ENCODE measurements at places on chromosomes 2 and 18. TPM values are rescaled to one million over a fixed set of nuclear protein-coding genes. Genes with fewer than 3 reads are reported as not detected.

- no peaks in the 10 kb centered on the region for H3K36me3 ChIP-seq
- H3K27me3 ChIP-seq, result no peaks in the 10 kb centered on the region
- no peak overlapping the region for H3K4me3 ChIP-seq
- H3K27ac ChIP-seq, result no peak overlapping the region
- no peak for DNase-seq
These were observed 59.8 kb downstream of the EPAS1 start for GRCh38 chr2:46356991-46357390.

The ELOA2 gene
- total RNA-seq, result not detected

The NRBP1 gene
- 81.1 TPM for total RNA-seq

- H3K36me3 ChIP-seq, result no peaks in the 10 kb centered on the region
- H3K27ac ChIP-seq, result no peak overlapping the region
- H3K4me1 ChIP-seq, result peaks cover 24% of the 10 kb centered on the region
- H3K27me3 ChIP-seq, result no peaks in the 10 kb centered on the region
- no peak overlapping the region for H3K4me3 ChIP-seq
These were observed 42.5 kb upstream of the MAT2A start for GRCh38 chr2:85496436-85496835.

DNA sequence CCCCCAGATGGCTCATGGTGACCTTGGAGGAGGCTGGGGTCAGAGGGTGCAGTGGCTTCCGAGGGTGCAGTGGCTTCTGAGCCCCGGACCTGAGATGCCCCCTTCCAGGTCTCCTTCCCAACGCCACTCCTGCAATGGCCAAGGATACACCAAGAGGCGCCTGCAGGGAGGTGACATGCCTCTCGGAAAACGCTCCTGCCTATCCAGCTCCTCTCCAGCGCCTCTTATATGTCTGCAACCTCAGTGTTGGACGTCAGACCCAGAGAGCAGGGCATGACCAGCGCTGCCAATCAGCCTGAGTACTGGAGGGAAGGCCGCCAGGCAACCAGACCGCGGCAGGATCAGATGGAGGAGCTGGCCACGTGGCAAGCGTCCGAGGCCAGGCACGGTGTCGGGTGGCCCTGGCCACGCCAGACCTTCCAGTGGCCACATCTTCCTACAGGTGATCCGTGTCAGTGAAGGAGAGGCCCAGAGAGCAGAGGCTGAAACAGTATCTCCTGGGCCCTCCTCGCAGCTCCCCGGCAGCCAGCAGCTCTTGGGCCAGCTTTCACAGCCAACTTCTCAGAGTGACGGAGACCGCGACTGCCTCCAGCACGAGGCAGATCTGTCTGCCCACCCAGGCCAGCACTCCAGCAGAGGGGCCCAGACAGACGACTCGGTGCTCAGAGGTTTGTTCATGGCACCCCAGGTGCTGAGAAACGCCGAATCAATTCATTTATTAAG, 199.5 kb upstream of the SALL3 start:
- no peak overlapping the region for H3K4me3 ChIP-seq
- no peak overlapping the region for H3K27ac ChIP-seq
- no peaks in the 10 kb centered on the region for H3K27me3 ChIP-seq
- H3K36me3 ChIP-seq, result no peaks in the 10 kb centered on the region

DNA sequence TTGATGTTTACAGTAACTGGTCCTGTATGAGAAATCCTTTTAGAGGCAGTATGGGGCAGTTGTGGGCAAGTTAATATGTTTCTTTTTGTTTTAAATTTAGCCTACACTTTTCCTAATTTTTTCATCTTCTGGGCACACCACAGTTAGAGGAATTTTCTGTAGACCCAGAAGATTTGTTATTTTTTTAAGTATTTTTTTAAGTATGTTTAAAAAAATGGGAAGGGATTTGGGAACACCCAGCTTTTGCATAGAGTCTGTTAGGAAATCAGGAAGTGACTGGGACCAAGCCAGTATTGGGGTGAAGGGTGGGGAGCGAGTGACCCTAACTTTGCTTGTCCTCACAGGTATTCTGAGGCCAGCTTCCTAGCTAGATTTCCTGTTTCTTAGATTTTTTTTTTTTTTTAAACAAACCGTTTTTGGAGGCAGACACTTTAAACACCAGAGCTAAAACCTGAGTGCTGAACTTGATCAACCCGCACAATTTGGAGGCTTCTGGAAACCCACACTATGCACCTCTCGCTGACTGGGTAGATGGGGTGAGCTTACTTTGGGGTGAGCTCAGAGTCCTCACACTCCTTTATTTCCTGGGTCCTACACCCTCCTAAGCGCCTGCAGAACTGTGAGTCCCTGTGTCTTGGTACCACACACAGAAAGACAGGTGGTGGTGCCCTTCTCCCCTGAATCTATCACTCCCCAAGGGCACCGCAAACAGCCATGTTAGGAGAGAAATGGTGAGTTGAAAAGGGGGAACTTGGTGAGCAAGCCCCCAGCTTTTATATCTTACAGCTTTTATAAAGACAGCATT, 5.2 kb downstream of the GATA6 start:
- no peak for DNase-seq
- peak overlapping the region; percentile 86 for H3K4me3 ChIP-seq
- no peaks in the 10 kb centered on the region for H3K27me3 ChIP-seq
- H3K27ac ChIP-seq, result peak overlapping the region; percentile 96

The TWIST2 gene
- 3.3 TPM for total RNA-seq

GRCh38 chr2:98795891-98796676, 65.2 kb upstream of the MGAT4A start:
- no peak for DNase-seq
- no peak overlapping the region for H3K27ac ChIP-seq
- H3K36me3 ChIP-seq, result no peaks in the 10 kb centered on the region
- H3K4me3 ChIP-seq, result no peak overlapping the region
- H3K4me1 ChIP-seq, result no peaks in the 10 kb centered on the region

DNA sequence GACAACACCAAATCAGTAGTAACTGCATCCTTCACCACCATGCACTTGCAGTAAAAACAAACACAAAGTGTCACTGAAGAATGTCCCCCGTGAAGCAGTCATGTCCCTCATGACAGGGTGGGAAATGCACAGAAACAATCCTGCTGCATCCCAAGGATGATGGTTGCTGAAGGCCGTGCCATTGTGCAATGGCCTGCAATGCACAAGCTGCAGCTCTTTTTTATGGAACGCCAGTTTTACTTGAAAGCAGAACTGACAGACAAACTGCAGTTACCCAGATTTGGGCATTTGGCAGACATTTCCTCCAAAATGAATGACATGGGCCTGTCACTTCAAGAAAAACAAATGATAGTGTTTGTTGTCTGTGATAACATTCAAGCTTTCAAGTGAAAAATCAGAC, 2.4 kb upstream of the CHST10 start:
- H3K27ac ChIP-seq, result no peak overlapping the region
- no peak for DNase-seq
- H3K4me1 ChIP-seq, result peaks cover 7% of the 10 kb centered on the region
- no peaks in the 10 kb centered on the region for H3K27me3 ChIP-seq
- no peaks in the 10 kb centered on the region for H3K36me3 ChIP-seq
- H3K4me3 ChIP-seq, result no peak overlapping the region

GRCh38 chr2:168660870-168661862, 141.3 kb upstream of the NOSTRIN start:
- peaks cover 7% of the 10 kb centered on the region for H3K4me1 ChIP-seq
- no peak for DNase-seq
- no peak overlapping the region for H3K4me3 ChIP-seq
- H3K27ac ChIP-seq, result no peak overlapping the region
- no peaks in the 10 kb centered on the region for H3K27me3 ChIP-seq

GRCh38 chr2:118530976-118531375, 316.5 kb downstream of the EN1 start:
- H3K36me3 ChIP-seq, result no peaks in the 10 kb centered on the region
- no peak for DNase-seq
- no peak overlapping the region for H3K4me3 ChIP-seq
- H3K27ac ChIP-seq, result no peak overlapping the region

GRCh38 chr2:241863536-241863954, 4.9 kb upstream of the PDCD1 start:
- H3K27me3 ChIP-seq, result peaks cover 19% of the 10 kb centered on the region
- no peak overlapping the region for H3K4me3 ChIP-seq
- H3K27ac ChIP-seq, result no peak overlapping the region

GRCh38 chr2:133053541-133053940, 383.5 kb upstream of the LYPD1 start:
- DNase-seq, result no peak
- H3K4me1 ChIP-seq, result no peaks in the 10 kb centered on the region
- H3K27me3 ChIP-seq, result no peaks in the 10 kb centered on the region
- no peak overlapping the region for H3K27ac ChIP-seq
- H3K4me3 ChIP-seq, result no peak overlapping the region
- no peaks in the 10 kb centered on the region for H3K36me3 ChIP-seq

DNA sequence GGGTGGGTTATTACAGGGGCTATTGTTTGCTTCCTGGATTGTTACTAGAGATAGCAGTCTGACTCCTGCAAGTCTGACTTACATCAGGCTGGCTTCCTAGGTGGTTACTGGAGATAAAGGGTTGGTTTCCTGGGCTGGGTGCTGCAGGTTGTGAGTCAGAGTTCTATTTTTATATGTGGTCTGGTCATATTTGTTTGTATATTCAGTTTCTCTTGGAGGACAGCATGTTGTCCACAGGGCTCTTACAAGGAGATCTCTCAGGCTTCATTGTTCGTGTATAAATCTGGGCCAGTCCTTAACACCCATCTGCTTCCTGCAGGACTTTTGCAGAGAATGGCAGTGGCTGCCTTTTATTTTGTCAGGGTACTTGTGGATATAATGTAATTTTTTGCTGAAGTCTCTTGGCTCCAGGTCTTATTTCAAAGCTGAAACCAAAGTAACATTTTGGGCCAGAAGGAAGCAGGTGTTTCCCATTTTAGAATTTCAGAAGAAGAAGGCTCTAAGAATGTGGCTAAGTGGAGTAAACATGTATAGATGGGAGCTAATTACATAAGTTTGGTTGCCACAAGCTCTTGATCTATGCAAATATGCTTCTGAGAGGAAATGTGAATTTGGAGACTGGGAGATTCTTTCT, 65.9 kb upstream of the SLC16A14 start:
- no peaks in the 10 kb centered on the region for H3K27me3 ChIP-seq
- peaks cover 17% of the 10 kb centered on the region for H3K4me1 ChIP-seq
- no peaks in the 10 kb centered on the region for H3K36me3 ChIP-seq
- peak; percentile 48 for DNase-seq
- no peak overlapping the region for H3K27ac ChIP-seq

DNA sequence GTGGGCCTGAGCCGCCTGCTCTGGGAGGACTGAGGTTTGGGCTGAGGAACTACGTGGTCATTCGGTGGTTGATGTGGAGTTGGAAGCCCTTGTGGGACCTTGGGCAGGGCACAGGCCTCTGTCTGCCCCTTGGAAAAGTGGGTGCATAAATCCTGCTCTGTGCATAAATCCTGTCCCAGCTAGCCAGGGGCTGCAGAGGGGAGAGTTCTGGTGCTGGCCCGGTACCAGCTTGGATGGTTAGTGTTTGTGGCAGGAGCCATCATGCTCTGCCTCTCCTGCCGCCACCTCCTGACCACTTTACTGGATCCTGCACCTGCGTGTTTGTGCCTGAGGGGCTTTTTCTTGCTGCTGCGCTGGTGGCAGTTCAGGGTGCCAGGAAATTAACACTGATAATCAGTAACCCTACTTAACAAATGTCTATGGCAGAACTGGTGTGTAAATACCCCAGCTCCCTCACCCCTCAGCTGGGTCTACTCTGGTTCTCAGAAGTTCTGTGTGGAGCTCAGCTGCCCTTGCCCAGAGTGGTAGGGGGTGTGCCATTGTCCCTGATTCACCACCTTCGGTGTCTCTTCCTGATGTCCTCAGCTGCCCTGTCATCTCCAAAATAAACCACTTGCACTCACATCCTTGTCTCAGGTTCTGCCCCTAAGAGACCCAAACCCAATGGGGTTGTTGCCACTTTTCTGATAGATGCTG, 156.8 kb downstream of the GLI2 start:
- DNase-seq, result no peak
- no peaks in the 10 kb centered on the region for H3K27me3 ChIP-seq
- H3K4me1 ChIP-seq, result peaks cover 4% of the 10 kb centered on the region
- no peak overlapping the region for H3K4me3 ChIP-seq
- no peak overlapping the region for H3K27ac ChIP-seq

All from adrenal gland (tissue), 19 donors.